ENCODE measurements at places on chromosomes 12 and 14.

- DNase-seq = peak; percentile 29
These were observed 36.4 kb upstream of the STON2 start for GRCh38 chr14:81436296-81437138.

DNA sequence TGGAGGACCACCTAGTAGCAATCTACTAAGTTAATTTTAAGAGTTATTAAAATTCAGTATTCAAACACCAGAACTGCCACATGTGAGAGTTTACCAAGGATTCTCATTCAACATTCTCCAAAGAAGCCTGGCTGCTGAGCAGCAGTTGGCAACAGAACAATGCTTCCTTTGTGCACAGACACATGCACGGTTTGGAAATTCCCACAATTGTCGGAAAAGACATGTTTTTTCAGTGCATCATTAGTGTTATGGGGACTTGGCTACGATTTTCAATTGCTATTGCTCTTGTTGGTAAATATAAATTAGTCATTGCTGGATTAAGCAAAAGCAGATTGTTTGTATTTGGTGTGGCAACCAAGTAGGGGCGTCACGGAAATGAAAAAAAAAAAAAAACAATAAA, 22.2 kb downstream of the ST8SIA1 start:
- DNase-seq = no peak

- no peak for DNase-seq
These were observed 39.9 kb downstream of the KIF26A start for GRCh38 chr14:104178279-104178678.

GRCh38 chr12:124544311-124544970, 23.0 kb downstream of the NCOR2 start:
- DNase-seq = no peak

DNA sequence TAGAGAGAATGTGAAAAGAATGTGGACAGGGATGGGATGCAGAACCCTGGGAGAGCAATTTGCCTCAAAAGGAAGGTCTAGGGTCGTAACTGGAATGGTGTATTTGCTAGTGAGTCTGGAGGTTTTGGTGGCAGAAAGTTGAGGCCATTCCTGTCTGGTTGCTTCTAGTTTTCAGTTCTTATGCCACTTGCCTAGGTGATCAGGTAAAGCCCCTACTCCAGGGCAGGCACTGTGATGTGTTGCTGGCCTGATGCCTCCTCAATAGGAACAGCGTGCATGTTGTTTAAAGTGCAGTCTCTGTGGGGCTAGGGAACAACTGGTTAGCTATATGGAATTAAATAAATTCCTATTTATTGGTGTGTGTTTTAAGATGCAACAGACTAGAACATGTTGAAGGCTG, 6.4 kb downstream of the OS9 start:
- DNase-seq = no peak

DNA sequence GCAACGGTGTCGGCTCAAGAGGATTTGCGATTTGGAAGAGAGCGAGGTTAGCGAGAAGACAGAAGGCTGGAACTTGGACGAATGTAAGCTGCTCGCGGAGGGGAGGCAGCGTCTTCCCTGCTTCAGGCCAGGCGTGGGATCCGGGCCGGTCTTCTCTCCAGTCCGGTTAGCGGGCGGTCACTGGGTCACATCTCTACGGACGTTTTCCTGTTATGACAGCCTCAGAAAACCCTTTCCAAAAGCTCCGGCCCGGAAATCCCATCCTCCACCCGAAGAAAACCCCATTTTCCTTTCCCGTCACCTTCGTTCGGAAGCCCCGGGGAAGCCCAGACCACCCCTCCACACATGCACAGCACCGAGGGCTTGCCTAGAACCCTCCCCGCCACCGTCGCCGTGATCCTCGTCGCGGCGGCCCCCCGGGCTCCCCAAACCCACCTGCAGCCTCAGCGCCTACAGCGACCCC, 268 bp downstream of the NDUFB1 start:
- DNase-seq = no peak

DNA sequence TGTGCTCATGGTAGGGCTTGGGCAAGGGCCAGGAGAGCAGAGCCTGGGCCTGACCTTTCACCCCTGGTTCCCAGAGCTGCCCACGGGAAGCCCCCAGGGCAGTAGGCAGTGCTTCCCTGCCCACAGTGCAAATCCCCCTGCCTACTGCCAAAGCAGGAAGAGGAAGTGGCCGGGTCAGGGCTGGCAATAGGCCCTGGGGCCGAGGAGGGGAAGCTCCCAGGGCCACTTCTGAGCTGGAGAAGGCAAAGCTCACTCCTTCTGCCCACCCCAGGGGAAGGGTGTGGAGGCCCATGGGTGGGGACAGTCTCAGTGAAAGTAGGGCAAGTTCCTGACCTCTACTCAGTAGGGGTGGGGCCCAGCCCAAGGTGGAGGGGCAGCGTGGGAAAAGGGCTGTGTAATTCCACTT, 5.4 kb upstream of the NR4A1 start:
- no peak for DNase-seq

GRCh38 chr12:43692064-43692463, 66.5 kb downstream of the PUS7L start:
- DNase-seq = no peak

GRCh38 chr14:56992332-56992820, 182.1 kb upstream of the OTX2 start:
- no peak for DNase-seq

GRCh38 chr14:50257732-50258131, 26.4 kb upstream of the SOS2 start:
- DNase-seq = no peak

GRCh38 chr12:132493482-132494178, 3.7 kb downstream of the FBRSL1 start:
- DNase-seq = no peak

GRCh38 chr12:114888448-114888847, 204.5 kb upstream of the TBX3 start:
- DNase-seq = no peak
